M059J (cell line): ENCODE measurements at places on chromosomes 4 and X.

- DNase-seq, result peak; percentile 84
Measured at GRCh38 chr4:76738086-76738931, 159.6 kb downstream of the SOWAHB start.

DNA sequence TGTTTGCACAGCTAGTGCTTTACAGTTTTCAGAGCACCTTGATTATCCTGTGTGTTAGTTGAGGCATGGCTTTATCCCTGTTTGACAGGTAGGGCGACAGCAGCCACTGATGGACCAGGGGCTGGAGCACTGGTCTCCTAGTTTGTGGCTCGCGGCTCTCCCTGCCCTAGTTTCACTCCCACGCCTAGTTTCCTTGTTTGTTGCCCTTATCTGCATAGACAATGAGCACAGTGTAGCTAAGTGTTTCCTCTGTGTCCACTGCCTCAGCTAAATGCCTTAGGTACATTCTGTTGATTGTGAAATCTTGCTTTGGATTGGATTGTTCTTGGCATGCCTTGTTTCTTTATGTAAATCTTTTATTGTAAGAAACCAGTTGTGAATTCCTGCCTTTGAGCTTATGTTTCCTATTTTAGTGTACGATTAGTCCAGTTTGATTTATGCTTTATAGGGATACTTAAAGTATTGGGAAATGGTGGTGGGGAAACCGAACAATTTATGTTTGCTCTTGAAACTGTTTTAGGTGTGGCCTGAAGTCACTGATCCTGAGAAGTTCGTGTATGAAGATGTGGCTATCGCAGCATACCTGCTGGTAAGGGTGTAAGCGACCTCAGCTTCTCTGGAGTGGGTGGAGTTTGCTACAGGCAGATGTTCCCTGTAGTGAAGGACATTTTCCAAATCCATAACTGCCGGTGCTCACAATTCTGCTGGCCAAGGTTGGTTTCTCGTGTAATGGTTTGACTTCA lies 11.0 kb downstream of the TRMT44 start:
- no peak for DNase-seq

GRCh38 chrX:38937400-38937799 lies 136.1 kb downstream of the MID1IP1 start:
- DNase-seq, result no peak

DNA sequence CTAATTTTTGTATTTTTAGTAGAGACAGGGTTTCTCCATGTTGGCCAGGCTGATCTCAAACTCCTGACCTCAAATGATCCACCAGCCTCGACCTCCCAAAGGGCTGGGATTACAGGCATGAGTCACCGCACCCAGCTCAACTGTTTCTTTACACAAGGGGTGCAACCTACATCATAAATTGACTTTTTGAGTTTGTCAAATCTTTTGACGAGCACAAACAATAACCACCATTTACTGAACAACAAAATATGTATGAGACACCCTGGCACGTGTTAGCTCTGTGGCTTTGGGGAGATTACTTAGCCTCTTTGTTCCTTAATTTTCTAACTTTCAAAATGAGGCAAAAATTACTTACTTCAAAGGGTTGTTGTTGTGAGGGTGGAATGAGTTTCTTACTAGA lies 23.5 kb upstream of the SLC34A2 start:
- DNase-seq, result no peak

DNA sequence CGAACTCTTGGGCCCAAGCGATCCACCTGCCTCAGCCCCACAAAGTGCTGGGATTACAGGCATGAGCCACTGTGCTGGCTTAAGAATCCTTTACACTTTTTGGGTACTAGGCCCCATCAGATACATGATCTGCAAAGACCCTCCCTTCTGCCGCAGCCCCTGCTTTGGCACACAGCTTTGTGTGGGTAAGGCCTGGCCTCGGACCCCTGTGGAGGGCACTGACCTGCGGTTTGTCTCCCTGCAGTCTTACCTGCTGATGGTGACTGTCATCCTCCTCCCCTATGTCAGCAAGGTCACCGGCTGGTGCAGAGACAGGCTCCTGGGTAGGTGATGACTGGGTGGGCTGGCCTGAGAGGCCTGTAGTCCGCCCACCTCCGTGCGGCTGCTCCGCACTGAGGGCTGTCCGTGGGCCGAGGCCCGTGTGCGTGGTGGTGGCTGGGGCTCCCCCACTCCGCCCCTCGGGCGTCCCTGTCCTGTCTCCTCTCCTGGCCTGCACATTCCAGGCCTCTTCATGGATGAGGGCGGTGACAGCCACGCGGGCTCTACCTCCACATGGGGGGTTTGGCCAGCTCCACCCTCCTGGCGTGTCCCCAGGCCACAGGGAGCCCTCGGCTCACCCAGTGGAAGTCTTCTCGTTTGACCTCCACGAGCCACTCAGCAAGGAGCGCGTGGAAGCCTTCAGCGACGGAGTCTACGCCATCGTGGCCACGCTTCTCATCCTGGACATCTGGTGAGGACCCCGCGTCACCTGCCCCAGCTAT lies 18.0 kb downstream of the DGKQ start:
- no peak for DNase-seq

GRCh38 chrX:47266643-47267042 lies 33.8 kb downstream of the USP11 start:
- no peak for DNase-seq

DNA sequence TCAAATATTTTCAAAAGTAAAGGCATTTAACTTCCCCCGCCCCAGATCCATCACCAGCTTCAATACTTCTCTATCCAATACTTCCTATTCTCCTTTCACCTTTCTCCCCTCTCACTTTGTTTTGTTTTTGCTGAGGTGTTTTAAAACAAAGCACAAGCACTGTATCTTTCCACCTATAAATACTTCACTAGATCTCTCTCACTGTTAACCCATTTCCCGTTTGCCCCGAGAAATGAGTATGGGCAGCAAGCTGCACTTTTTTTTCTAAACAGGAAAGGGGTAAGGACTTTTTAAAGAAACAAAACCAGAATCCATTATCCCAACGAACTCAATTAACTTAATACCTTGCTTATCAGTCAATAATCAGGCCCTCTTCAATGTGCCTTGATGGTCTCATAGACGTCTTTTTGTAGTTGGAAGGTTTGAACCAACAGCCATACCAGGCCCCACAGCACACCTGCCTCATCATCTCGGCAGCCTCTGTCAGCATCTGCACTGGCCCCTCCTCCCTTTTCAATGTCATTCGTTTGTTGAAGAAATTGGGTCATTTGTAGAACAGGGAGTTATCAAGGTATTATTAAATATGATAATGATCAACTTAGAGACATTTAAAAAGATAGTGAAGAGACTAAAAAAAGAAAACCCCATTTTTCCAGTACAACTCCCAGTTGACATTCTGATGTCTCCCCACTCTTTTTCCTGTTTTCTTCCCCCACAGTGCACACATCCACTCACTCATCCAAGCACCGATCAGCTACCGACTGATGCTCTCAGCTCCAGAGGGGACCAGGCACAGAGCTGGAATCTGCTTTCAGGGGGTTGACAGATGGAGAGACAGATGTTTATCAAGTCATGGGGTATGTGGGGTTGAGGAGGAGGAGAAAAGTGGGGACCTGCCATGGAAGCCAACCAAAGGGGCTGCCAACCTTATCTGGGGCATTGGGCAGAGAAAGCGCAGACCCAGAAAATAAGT lies 25.8 kb downstream of the CRMP1 start:
- DNase-seq, result no peak

DNA sequence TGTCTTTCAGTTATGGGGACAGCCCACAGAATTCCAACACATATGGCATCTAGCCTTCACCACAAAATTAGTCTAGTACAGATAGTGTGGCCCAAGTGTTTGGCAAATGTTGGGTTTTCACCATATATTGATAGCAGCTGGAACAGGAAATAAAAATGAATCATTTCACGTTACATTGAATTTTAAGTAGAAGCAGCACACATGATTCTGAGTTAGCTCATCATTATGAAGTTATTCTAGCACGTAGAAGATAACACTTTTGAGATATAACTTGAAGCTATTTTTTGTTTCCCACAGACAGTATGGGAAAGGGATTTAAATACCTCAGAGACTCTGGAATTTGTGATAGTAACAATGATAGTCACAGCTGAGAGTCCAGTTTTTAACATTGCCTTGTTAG lies 118.7 kb downstream of the FAT4 start:
- peak; percentile 26 for DNase-seq

DNA sequence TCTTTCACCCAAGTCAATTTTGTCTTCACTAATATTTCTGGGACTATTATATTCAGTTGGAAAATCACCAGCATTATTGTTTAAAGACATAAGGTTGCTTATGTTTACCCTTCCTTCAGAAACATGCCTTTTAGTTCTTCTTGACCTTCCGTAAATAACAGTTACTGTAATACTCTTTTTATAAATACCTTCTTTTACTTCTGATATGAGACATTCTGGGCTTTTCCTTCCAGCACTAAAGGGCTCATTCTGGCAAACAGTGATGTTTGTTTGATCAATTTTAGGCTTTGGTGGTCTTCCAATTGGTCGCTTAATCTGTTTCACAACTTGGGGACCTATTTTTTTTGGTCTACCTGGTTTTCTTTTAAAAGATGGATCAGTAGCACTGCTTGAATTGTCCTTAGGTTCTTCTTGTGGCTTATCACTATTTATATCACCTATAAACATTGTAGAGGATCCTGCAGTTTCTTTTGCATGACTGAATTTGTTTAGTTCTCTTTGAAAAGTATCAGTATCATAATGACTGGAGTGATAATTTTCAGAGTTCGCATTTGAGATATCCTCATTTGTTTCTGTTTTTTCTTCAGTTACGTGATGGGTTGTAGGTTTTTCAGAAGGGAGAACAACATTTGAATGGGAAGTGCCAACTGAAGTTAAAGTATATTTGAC lies 64.8 kb downstream of the NCAPG start:
- no peak for DNase-seq

DNA sequence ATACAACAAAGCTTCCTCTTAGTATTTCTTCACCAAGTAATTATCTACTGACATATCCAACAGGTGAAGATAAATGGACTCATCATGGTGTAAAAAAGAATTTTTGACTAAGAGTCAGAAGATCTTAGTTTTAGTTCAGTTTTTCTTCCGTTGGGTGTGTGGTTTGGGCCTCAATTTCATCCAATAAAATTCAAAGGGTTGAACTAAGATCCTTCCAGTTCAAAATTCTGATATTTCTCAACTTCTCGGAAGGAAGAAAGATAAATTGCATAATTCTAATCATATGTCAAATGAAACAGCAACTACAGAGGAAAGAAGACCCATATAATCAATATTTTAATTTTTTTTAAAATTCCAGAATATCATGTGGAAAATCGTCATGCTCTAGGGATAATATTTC lies 192.7 kb downstream of the SPRY1 start:
- no peak for DNase-seq

DNA sequence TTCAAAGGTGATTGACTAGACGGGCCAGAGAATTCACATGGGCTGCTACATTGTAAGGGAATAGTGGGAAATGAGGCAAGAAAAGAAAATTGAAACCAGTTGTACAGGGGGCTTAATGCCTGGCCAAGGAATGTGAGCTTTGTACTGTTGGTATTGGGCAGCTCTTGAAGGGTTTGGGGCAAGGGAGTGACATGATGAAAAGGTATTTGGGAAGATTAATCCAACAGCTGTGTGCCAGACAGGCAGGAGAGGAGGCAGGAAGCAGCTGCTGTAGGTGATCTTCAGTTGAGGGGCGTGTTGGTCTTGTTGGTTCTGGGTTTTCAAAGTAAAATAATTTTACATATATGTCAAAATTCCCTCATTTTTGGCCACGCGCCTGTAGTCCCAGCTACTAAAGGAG lies 384.5 kb upstream of the TENM3 start:
- DNase-seq, result no peak

GRCh38 chrX:43835559-43835958 lies 46.7 kb downstream of the MAOB start:
- DNase-seq, result no peak

- DNase-seq, result no peak
Measured at GRCh38 chr4:44961001-44961755, 234.8 kb upstream of the GNPDA2 start.

DNA sequence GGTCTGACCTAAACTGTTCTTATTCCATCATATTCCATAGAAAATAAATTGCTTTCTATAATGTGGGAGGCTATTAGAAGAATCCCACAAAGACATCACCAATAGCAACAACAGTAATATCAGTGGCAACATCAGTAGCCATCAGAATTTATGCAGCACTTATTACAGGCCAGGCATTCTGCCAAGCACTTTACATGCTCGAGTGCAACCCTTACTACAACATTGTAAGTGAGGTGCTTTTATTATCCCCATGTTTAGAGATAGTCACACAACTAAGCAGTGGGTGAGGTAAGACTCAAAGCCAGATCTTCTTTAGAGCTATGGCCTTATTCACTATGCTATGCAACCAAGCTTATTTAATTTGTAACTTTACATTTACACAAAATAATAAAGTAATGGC lies 317.1 kb upstream of the BMP3 start:
- no peak for DNase-seq

DNA sequence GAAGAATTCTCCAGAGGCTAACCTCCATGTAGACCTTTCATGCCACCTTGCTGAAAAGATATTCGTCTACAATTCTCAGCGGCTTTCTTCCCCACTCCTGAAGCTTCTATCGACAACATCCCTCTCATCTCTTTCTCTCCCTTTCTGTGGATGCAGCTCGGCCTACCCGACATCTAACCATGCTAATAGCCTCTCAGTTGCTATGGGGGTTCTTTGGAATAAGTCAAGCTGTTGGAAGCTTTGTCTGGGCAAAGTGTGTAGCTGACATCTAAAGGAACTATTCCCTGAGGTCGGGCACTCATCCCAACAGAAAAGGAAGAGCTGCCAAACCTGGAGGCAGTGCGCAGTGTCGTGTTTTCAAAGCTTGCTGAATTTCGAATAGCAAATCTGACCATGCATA lies 192.1 kb downstream of the RBMX2 start:
- no peak for DNase-seq

GRCh38 chr4:107519053-107519452 lies 201.0 kb downstream of the PAPSS1 start:
- peak; percentile 20 for DNase-seq
